Subcutaneous preadipocyte (primary cell): ENCODE measurements at places on chromosomes 1 and 21. TPM values are rescaled to one million over a fixed set of nuclear protein-coding genes. Genes with fewer than 3 reads are reported as not detected.

CRB1 gene
- under 0.01 and 0.20 TPM in 2 replicates for total RNA-seq

FAM151A gene
- not detected in 2 replicates for total RNA-seq

MEX3A gene
- total RNA-seq, result 0.73 and 1.2 TPM in 2 replicates

RNPC3 gene
- total RNA-seq, result 15.1 and 18.7 TPM in 2 replicates

TESK2 gene
- 1.1 and 1.2 TPM in 2 replicates for total RNA-seq

LCE3E gene
- not detected in 2 replicates for total RNA-seq

CIART gene
- total RNA-seq, result 1.2 and 2.2 TPM in 2 replicates

BEND5 gene
- 0.20 and 1.1 TPM in 2 replicates for total RNA-seq

TLR5 gene
- total RNA-seq, result 0.73 TPM in 1 of 2 replicates, not detected in the other

OR2AJ1 gene
- not detected in 2 replicates for total RNA-seq

DIO1 gene
- total RNA-seq, result not detected in 2 replicates

ZNF593OS gene
- total RNA-seq, result under 0.01 TPM in 1 of 2 replicates, not detected in the other

TNFRSF8 gene
- under 0.01 TPM in 1 of 2 replicates, not detected in the other for total RNA-seq

SLAMF8 gene
- under 0.01 TPM in 1 of 2 replicates, not detected in the other for total RNA-seq

TAS1R1 gene
- total RNA-seq, result under 0.01 TPM in 1 of 2 replicates, not detected in the other

MMEL1 gene
- not detected in 2 replicates for total RNA-seq

OPRD1 gene
- total RNA-seq, result not detected in 2 replicates

SLC27A3 gene
- total RNA-seq, result 14.3 and 19.4 TPM in 2 replicates

OR6K3 gene
- total RNA-seq, result not detected in 2 replicates

PTCH2 gene
- 0.20 and 0.37 TPM in 2 replicates for total RNA-seq

GPR3 gene
- total RNA-seq, result 0.73 and 1.2 TPM in 2 replicates

HORMAD1 gene
- under 0.01 TPM in 1 of 2 replicates, not detected in the other for total RNA-seq
